ENCODE measurements at places on chromosomes 7 and 10.

DNA sequence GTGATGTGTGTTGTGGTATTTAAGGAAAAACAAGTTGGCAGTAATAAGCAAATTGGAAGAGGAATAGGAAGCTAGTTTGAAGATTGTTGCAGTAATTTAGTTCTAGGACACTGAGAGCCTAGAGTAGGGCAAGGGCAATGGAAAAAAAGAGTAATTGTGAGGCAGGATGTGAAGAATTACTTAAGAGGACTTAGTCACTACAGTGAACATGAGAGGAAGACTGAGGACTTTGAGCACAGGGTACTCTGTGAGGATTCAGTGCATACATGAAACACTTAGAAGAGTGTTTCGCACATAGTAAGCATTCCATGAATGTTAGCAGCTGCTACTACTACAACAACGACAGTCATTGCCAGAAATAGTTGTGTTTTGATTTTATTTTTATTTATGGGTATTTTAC, 30.9 kb upstream of the DKK1 start:
- DNase-seq = peak; percentile 24

DNA sequence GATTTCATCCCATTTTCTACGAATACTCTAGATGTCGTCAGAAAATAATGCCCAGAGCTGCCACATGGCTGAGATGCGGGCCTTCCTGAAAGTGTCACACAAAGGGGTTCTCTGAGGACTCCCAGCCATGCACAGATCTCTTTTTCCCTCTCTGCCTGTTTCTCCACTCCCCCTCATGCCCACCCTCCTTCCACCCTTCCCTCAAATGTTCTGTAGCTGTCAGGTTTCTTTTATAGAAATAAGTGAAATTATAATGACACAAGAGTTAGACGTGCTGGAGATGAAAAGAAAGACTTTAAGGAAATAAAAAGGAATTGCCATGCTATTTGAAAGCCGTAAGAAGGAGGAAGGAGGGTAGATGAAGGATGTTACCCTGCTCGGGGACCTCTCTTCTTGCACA, 819.3 kb upstream of the CELF2 start:
- no peak for DNase-seq

- DNase-seq = no peak
Observed at GRCh38 chr7:133022661-133023060, 59.2 kb downstream of the CHCHD3 start.

DNA sequence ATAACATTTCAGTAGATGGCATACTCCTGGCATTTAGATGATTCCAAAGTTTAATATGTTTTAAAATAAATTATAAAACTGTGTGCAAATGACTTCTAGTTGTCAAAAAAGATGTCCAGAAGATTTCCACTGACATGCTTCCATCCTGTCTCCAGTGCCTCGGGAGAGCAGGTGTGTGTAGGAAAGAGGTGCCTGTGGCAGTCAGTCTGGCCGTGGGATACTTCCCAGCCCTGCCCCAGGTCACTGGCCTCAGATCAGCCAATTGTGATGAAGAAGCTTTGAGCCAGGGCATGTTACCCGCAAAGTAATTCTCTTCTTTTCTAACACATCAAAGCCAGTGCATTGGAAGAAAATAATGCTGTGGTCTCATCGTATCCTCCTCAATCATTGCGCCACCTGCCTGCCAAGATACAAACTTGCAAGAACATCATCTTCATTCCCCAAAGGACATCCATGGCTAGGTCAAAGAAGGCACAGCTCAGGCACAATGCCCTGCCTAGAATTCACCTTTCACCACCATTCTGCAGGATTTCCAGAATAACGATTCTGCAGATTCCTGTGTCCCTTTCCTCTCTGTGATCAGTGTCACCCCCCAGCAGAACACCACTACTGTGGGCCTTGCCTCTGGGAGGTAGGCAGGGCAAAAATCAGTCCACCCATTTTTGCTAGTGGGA, 6.3 kb upstream of the KCNMA1 start:
- peak; percentile 70 for DNase-seq

DNA sequence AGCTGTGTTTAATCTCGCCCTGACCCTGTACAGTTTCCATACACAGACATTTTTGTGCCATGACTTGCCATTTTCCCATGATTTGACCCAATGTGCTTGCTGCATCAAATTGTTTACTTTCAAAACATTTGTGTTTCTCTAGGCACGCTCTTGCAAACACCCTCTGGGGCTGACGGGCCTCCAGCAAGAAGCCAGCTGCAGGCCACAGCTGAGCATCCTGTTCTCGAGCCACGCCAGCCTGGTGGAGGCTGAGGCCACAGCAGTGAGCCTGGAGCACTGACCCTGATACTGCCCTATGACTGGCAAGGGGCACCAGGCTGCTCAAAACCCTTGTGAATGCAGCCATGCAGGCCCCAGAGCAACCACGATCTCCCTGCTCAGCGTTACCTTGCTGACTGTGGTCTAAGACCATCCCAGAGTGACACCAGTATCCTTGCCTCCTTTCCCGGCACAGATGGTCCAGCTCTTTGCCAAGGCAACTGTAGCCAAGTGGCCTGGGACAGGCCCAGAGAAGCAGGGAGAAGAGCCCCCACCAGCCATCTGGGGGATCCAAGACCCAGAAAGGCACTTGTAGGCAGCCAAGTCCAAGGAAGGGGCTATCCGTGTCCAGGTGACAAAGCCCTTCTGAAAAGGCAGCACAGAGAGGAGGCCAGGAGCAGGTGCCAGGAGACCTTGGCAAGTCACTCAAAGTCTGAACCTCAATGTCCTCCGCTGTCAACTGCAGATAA, 78.5 kb downstream of the OAT start:
- peak; percentile 96 for DNase-seq

GRCh38 chr7:101104193-101104713, 19.0 kb downstream of the TRIM56 start:
- no peak for DNase-seq

- DNase-seq = no peak
Observed at GRCh38 chr10:84406561-84406960, 78.2 kb downstream of the CCSER2 start.

DNA sequence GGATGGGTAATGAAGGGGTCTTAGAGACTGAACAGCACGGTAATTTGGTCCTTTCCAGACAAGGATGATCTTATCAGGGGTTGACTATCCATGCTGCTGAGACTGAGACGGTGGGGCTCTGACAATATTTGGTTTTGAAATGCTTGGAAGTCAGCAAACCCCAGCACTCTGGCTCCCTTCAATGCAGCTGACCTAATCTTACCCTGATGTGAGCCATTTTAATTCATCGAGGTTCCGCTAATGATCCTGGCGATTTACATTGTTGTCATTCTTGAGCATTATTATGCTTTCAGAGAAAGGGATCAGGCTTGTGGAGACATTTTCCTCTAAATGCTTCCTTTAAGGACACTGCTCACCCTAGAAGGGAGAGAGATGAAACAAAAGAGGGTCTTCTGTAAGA, 114.6 kb upstream of the BMPER start:
- no peak for DNase-seq

- DNase-seq = no peak
Observed at GRCh38 chr7:44183386-44183785, 5.9 kb downstream of the GCK start.

- DNase-seq = peak; percentile 80
Observed at GRCh38 chr10:60809157-60809556, 30.9 kb downstream of the CDK1 start.

DNA sequence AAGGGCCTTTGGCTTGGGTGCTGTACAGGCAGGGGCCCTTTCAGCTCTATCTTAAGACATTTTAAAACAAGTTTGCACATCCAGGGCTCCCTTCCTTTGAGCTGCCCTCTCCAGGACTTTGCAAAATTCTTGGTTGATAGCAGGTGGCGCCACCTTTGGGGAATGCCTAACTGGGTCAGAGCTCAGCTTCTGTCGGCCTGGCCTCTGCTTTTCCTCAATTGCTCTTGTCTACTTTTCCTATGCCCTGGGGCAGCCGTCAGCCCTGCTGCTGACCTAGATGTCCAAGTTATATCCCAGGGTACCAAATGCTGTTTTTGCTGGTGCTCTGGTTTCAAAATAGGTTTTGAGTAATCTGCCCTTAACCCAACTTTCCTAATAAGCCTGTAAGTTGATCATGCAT, 65.8 kb downstream of the APBB1IP start:
- DNase-seq = no peak

- DNase-seq = peak; percentile 14
Observed at GRCh38 chr7:85186083-85186520, 754 bp downstream of the SEMA3D start.

DNA sequence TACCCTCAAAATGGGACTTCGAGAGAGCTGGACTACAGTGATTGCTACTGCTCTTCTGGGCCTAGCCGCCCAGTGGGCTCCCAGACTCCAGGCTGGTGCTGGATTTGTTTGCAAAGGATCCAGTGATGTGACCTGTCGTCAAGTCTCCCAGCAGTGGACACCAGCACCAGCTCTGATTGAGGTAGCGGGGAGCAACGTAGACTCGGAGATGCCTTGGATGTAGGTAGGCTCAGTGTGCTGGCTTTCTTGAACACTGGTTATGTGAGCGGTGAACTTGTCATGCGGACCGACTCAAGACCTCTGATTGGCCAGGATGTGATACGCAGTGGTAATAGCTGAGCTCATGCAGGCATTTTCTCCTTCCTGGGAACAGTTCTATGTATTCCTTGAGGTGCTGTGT, 19.4 kb downstream of the AKR1C2 start:
- DNase-seq = no peak

GRCh38 chr10:91800182-91800581, 2.0 kb downstream of the TNKS2 start:
- no peak for DNase-seq

- DNase-seq = no peak
Observed at GRCh38 chr10:5365928-5366327, 1.2 kb downstream of the UCN3 start.

DNA sequence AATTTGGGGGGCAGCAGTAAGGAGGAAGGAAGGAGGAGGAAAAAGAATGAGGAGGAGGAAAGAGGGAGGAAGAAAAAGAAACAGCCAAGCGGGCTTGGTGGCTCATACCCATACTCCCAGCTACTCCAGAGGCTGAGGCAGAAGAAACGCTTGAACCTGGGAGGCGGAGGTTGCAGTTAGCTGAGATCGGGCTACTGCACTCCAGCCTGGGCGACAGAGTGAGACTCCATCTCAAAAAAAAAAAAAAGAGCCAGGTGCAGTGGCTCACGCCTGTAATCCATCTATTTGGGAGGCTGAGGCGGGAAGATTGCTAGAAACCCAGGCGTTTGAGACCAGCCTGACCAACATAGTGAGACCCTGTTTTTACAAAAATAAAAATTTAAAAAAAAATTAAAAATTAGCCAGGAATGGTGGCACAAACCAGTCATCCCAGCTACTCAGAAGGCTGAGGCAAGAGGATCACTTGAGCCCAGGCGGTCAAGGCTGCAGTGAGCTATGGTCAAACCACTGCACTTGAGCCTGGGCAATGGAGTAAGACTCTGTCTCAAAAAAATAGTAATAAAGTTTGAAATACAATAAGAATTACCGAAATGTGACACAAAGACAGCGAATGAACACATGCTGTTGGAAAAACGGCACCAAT, 14.1 kb upstream of the CRCP start:
- DNase-seq = no peak

GRCh38 chr7:27316311-27316710, 73.7 kb downstream of the EVX1 start:
- DNase-seq = no peak

DNA sequence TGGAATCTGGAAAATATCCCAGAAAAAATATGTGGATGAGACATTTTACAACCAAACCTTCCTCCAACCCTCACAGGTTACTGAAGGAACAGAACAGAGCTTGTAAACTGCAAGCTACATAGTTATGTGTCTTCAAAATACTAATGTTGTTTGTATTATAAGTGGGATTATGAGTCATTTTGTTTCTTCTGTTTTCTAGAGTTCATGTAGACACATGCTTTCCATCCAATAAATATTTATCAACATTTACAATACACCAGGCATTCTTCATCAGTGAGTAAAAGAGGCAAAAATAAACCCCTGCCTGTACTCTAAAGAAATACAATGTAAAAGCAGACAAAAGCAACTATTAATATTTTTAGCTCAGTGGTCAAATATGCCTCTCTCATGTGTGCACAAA, 38.0 kb upstream of the TES start:
- no peak for DNase-seq

DNA sequence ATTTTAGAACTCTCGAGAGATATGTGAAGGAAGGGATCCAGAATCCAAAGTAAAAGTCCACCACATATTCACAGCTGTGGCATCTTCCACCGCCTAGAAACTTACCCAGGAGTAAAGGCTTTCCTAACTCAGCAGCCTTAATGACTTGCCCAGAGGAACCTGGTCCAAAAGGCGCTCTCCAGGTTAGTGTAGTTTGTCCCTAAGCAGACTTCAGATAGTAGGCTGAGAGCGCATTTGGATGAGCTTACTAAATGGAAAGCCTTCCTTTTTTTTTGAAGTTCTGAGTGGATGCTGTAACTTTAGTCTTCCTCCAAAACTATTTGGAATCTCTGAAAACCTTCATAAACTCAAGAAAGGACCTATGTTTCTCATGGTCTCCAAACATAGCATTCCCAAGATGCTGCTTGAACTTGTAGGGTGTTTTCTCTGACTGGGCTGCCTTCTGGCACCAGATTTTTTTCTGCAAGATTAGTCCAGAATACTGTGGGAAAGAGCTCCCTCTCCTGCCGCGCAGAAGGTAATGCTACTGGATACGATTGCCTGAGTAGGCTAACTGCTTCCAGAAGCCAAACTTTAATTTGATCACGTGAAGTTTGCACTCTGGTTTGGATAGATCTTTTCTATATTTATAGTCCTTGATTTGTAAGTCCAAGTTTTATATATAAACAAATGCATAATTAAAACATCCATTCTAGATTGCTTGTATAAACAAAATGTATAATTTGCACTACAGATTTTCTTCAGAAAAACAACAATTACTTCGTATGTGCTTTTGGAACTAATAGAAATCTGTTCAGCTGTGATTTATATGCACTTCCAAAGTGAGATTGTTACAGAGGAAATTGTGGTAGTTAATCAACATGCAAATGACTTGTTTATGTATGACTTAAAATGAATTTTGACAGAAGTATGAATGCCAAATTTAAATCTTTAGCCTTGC, 19.6 kb upstream of the GPR37 start:
- DNase-seq = peak; percentile 47

GRCh38 chr10:57535306-57535705, 732.4 kb downstream of the IPMK start:
- no peak for DNase-seq

GRCh38 chr7:116554911-116555310, 30.1 kb downstream of the CAV1 start:
- peak; percentile 82 for DNase-seq

- DNase-seq = no peak
Observed at GRCh38 chr7:13846386-13846785, 143.1 kb downstream of the ETV1 start.

GRCh38 chr7:99292127-99292526, 19.5 kb downstream of the MYH16 start:
- DNase-seq = no peak

DNA sequence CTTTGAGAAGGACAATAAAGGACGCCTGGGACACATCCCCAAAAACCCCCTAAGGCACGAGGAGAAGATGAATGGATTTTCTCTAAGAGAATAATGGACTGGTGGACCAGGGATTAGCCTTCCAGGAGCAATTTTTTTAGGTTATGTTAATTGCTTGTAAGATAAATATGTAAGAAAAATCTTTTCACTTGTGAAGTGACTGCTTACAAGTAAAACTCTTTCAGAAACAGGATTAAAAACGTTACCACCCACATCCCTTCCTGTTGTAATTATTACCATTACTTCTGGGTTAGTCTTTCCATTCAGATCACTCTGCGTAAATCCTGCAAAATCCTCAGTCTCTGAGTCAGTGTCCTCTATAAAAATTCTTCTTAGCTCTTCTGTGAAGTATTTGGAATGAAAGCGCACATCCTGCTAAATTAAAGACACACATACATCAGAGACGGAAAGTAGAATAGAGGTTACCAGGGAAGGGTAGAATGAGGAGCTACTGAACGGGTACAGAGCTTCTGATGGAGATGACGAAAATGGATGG, 34.3 kb downstream of the CDCA7L start:
- no peak for DNase-seq

All from LHCN-M2 (cell line).